ENCODE measurements at places on chromosomes 7 and 10.
A peak's percentile ranks its signal among the peaks of the same experiment; 100 is the strongest.

DNA sequence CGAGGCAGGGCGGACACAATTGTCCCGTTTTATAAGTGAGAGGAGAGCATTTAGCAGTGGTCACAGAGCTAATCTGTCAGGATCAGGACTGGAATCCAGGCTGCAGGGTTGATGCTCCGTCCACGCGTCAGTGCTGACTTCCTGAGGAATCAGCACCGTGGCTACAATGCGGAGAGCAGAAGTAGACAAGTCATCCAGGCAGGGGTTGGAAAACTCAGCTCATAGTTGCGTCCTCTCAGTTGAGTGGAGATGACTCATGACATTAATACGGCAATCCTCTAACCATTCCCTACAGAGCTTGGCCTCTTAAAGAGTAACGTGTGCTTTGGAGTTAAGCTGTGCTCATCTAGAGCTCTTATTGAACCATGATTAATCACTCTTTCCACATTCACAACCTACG, 17.1 kb upstream of the HTR5A start:
- DNase-seq = no peak

DNA sequence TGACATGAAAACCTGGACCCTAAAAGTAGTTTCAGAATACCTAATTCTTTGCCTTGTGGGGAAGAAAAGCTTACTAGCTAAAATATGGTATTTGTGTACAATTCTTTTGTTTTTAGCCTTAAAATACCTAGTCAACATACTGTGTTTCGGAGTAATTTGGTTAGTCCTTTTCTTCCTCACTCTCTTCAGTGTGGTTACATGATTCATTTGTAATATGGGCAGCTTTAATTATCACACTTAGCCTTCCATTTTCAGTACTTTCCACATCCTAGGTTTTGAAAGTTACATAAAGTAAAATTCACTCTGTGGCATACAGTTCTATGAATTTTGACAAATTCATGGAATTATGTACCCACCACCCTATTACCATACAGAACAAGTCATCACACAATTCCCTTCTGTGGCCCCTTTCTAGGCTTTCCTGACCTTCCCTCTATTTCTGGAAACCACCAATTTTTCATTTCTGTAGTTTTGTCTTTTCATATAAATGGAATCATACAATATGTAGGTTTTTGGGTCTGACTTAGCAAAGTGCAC, 96.2 kb downstream of the EMX2 start:
- no peak for DNase-seq

DNA sequence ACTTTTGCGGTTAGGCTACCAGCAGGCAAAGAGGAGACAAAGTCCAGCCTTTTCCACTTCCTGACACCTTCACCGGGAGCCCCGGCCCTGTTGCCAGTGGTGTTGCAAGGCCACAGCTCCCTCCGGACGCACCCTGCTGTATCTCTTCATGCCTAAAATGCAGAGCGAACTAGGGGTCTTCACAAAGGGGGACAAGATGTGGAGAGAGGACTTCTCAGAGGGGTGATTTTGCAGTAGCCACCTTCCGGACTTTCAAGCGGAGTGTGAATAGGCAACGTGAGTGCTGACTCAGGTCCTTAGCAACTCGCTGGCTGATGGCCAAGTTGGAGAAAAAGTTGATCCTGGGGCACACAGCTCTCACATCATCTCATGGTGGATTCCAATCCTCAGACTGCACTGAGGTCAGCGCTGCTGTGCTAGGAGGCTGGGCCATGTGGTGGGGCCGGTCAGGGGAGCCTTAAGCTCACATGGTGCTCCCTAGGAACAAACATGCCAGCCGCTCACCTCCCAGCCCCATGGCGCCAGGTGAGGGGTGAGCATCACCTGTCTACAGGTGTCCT, 166.3 kb downstream of the LCOR start:
- DNase-seq = no peak

- DNase-seq = no peak
Measured at GRCh38 chr7:157702311-157703023, 365.7 kb downstream of the DNAJB6 start.

- no peak for DNase-seq
Measured at GRCh38 chr7:45992826-45993225, 71.8 kb upstream of the IGFBP3 start.

- no peak for DNase-seq
Measured at GRCh38 chr7:42910306-42910705, 1.6 kb downstream of the C7orf25 start.

- DNase-seq = no peak
Measured at GRCh38 chr10:86226016-86226415, 140.6 kb downstream of the GRID1 start.

DNA sequence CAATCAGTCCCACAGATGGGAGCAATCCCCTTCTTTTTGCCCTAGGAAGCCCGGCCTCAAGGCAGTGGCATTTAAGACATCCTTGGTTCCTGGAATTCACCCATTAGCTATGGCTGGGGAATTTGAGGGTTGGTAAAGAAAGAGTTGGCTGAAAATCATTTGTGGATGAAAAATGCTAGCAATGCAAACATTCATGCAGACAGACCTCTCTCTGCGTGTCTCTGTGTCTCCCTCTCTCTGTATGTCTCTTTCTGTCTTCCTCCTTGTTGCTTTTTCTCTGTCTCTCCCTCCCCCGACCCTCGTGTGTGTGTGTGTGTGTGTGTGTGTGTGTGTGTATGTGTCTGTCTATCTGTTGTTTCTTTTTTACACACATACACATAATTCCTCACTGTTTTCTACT, 19.4 kb downstream of the LDB3 start:
- DNase-seq = no peak

DNA sequence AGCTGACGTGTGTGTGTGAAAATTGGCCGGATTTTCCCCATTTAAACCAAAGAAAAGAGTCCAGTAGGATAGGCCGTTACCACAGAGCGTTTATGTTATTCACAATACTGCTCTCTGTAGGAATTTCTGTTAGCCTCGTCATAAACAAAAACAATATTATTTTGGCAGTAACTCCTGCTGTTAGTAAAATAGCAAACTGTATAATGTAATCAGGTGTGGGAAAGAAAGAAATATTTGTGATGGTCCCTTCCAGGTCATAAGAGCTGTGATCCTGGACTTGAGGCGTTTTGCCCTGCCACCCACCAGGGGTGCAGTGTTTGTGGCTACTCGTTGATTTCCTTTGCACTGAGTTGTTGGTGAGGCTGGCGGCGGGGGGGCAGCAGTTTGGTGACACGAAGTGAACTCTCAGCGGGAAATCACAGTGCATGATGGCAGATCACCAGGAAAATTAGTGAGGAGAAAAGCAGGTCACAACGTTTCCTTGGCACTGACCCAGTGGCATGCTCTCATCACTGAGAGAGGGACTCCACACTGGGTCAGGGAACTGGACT, 2.8 kb downstream of the EEPD1 start:
- DNase-seq = peak; percentile 68

- DNase-seq = no peak
Measured at GRCh38 chr7:71131256-71132126, 453 bp upstream of the GALNT17 start.

- no peak for DNase-seq
Measured at GRCh38 chr7:115094163-115094562, 172.3 kb downstream of the MDFIC start.

DNA sequence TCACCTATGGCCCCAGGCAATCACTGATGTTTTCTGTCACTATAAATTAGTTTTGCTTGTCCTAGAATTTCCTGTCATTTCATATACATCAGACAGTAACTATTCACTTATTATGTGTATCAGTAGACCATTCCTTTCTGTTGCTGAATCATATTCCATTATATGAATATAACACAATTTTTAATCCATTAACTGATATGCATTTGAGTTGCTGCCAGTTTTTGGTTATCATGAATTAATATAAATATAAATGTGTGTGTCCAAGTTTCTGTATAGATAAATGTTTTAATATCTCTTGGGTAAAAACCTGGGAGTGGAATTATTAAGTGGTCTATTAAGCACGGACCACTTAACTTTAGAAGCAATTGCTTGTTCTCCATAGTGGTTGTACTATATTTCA, 143.8 kb downstream of the ZNF438 start:
- no peak for DNase-seq

GRCh38 chr7:1844951-1845390, 174.9 kb downstream of the ELFN1 start:
- DNase-seq = no peak

GRCh38 chr10:68235581-68235980, 3.7 kb upstream of the ATOH7 start:
- no peak for DNase-seq

- DNase-seq = peak; percentile 88
Measured at GRCh38 chr7:102125127-102125596, 161.5 kb upstream of the SH2B2 start.

GRCh38 chr10:71763352-71764127, 9.8 kb downstream of the VSIR start:
- no peak for DNase-seq

DNA sequence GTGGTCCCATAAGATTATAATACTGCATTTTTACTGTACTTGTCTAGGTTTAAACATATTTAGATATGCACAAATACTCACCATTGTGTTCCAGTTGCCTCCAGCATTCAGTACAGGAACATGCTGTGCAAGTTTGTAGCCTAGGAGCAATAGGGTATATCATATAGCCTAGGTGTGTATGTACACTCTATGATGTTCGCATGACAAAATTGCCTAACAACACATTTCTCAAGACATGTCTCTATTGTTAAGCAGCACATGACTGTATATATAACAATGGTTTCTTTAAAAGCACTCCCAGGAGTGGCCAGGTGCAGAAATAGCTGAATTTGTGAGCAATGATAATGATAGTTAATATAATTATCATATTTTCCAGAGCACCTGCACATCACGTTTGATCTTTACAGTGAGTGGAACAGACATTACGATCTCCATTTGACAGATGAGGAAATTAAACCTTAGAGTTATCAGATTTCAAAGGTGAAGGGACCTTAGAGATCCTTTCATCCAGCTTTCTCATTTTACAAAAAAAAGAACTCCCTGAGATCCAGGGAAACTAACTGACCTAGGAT, 99.2 kb upstream of the PDCD4 start:
- no peak for DNase-seq

GRCh38 chr7:106791526-106791925, 73.6 kb upstream of the PIK3CG start:
- DNase-seq = no peak

DNA sequence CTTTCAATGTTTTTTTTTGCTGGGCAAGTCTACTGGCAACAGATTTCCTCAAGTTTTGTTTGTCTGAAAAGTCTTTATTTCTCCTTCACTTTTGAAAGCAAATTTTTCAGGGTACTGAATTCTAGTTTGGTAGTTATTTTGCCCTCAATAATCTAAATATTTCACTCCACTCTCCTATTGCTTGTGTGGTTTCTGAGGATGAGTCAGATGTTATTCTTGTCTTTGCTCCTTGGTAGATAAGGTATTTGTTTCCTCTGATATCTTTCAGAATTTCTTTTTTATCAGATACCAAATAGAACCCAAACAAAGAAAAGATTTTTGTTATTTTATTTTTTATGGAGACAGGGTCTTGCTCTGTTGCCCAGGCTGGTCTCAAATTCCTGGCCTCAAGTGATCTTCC, 99.2 kb upstream of the MALRD1 start:
- DNase-seq = no peak

- DNase-seq = no peak
Measured at GRCh38 chr7:48274662-48275061, 103.4 kb downstream of the ABCA13 start.

DNA sequence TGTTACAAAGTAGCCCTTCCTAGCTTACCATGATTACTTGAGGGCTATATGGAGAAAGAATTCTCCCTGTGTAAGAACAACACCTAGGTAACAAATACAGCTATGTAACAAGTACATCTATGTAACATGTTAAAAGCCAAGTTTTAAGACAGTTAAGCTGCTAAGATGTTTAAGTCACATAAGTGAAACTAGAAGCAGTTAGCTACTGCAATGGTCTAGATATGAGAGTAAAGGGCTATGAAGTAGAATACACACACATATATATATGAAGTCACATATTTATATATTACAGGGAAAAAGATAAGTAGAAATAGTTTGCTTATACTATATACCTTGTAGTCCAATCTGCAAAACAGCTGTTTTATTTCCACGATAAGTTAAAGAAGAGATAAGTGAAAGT, 14.4 kb downstream of the POT1 start:
- no peak for DNase-seq

- DNase-seq = no peak
Measured at GRCh38 chr7:35253710-35254495, at the start of gene TBX20. TSS of gene TBX20 (minus strand) at chr7:35254100. CDS start at chr7:35253620, 480 bp downstream.

- DNase-seq = no peak
Measured at GRCh38 chr7:78015574-78016260, 217.1 kb downstream of the PHTF2 start.

DNA sequence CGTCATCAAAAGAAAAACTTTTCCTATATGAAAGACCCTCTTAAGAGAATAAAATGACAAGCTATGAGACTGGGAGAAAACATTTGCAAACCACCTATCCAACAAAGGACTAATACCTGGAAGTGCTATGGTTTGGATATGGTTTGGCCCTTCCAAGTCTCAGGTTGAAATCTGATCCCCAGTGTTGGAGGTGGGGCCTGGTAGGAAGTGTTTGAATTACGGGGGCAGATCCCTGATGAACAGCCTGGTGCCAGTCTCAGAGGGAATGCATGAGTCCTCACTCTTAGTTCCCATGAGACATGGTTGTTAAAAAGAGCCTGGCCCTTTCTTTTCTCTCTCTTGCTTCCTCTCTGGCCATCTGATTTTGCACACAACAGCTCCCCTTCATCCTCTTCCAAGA, 6.3 kb downstream of the ALDH18A1 start:
- peak; percentile 20 for DNase-seq

DNA sequence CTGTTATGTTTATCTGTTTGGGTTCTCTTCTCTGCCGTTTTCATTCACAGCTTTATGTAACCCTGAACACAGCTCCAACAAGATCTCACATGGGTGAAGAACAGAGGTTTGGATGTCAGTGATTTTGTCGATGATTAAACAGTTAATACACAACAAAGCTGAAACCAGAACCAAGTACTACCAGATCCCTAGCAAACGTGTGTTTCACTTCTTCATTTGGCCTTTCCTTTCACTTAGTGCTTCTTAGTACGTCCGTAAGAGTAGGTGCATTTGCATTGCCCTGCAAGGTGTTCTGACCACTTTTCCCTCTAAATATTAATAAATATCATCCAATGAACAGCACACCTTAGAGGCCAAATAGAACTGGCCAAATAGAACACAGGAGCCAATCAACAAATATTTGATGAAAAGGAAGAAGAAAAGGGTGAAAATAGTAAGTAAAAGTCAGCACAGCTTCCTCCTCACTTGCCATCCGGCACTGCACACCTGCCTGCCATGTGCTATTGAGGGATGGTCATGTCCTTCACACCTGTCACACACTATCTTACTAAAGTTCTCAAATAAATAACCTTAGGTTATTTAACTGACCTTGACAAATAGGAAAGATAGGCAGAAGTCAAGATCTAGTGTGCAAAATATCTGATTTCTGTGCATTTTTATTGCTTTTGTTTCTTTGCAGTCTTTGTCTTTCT, 252.6 kb upstream of the ANKRD30A start:
- peak; percentile 51 for DNase-seq

DNA sequence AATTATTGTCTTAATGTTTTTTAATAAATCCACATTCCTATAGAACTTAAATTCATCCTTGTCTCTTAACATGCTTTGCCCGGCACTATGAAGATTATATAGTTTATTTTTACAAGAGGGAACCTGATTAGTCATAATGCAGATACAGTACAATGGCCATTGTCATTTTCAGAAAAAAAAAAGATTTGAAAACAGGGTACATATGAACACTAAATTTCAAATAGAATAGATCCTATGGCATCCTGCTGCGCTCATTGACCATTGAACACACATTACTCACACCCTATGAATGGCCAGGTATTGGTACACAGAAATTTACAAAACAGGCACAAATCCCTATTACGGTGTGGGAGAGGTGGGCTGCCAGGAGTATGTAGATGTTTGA, 2.0 kb upstream of the KLF6 start:
- no peak for DNase-seq
